ENCODE measurements at places on chromosomes 11 and 22.

DNA sequence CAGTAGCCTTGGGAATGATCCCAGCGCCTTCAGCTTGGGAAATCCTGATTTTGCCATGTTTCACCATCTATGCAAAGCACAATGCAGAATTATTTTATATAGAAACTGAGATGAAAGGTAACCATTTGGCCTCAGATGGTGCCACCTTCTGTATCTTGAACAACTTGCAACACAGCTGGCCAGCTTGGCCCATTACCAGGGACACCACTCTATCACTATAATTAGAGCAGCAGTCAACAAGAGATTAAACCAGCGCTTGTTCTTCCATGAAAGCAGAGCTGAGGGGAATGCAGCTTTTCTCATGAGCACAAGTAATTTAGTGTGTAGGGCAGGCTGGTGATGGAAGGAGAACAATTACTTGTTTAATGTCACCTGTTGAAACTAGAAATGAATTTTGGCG, 6.7 kb upstream of the ZDHHC13 start:
- no peak for DNase-seq

DNA sequence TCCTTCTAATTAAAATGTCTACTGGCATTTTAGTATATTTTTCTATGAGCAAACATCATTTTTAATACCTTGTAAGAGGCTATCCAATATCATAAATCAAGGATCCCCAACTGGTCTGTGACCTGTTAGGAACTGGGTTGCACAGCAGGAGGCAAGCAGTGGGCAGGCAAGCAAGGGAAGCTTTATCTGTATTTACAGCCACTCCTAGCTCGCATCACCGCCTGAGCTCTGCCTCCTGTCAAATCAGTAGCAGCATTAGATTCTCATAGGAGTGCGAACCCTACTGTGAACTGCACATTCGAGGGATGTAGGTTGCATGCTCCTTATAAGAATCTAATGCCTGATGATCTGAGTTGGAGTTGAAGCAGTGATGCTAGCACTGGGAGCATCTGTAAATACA, 70.2 kb upstream of the CREB3L1 start:
- no peak for DNase-seq

DNA sequence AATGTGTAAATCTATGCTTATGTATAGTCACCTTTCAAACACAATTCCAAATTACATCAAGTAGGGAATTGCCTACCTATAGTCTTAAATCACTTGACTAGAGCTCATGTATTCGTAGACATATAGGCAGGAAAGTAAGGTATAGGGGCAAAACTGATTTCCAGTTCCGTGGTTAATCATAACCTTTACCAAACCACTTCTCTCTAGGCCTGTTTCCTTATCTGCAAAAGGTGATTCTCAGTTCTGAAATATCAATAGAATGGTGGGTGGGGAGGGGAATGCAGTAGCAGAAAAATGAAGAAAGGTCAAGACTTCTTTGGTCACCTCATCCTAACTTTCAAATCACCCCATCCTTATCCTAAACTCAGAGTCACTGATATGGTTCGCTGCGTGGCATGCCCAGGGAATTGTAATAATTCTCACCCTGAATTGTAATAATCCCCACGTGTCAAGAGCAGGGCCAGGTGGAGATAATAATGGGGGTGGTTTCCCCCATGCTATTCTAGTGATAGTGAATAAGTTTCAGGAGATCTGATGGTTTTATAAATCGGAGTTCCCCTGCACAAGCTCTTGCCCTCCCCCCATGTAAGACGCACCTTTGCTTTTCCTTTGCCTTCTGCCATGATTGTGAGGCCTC, 1.9 kb upstream of the ANO5 start:
- no peak for DNase-seq

- DNase-seq: no peak
These were observed 78.8 kb upstream of the RCN1 start for GRCh38 chr11:32012049-32012448.

GRCh38 chr22:41334951-41335635, 33.8 kb downstream of the ZC3H7B start:
- no peak for DNase-seq

GRCh38 chr11:111913031-111913861, 712 bp downstream of the HSPB2 start:
- no peak for DNase-seq

DNA sequence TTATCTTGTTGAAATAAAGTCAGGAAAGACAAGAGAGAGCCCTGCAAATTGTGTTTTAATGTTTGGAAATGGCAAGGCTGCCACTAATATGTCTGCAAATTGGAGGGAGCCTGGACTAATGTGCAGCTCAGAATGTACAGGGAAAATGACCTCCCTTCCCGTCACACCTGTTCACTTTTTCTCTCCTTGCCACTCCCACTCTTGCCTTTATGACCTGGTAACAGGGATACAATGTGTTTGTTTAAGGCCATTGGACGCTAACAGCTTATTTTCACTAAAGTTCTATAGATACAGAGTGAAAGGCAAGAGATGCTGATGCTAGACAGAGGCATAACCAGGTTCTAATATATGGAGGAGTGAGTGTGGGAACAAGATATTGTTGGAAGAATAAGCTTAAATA, 203.9 kb downstream of the RAB38 start:
- no peak for DNase-seq

- no peak for DNase-seq
These were observed 86.3 kb downstream of the SNX19 start for GRCh38 chr11:130829920-130830511.

DNA sequence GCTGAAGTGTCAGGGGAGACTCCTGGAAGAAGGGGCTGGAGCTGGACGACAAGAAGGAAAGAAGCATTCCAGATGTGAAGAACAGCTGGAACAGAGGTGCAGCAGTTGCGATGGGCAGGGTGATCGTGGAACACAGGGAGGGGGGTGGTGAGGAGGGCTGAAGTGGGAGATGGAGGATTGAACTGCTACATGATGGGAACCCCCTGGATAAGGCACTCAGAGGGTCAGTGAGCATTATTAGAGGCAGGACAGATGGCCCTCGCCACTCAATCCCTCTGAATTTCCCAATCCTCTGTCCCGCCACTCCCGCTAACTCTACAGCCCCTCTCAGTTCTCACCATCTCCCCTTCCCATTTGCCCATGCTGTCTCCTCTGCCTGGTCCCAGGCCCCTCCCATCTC, 14.0 kb downstream of the SERPINH1 start:
- no peak for DNase-seq

- no peak for DNase-seq
These were observed 257.7 kb upstream of the CCDC90B start for GRCh38 chr11:83543706-83544439.

DNA sequence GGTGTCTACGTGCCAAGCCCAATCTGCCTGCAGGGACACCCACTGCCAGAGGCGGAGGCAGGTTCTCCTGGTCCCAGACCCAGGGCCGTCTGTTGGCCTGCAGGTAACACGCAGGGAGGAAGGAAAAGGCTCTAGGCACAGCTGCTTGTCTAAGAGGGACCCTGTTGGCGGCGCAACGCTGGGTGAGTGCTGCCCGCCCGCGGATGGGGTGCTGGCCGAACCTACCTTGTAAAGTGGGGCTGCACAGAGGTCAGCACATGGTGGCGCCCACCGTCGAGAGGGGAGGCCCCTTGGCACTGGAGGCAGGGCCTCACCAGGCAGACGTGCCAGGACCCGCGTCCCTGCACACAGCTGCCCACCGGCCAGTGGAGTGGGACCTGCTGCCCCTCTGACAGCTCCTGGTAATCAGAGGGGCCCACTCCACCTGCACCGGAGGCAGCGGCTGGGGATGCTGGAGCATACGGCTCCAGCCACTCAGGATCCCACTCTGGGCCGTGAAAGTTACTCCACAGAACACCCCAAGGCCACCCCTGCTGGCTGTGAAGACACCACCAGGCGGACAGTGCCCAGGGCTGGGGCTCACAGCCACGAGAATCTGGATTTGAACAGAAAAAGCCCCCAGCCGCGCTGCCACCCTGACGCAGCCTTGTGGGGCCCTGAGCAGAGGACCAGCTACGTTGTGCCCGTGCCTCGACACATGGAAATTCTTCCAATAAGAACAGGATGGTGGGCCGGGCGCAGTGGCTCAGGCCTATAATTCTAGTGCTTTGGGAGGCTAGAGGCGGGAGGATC, 24.0 kb downstream of the TBX1 start:
- DNase-seq: no peak

- DNase-seq: no peak
These were observed 676.8 kb downstream of the OPCML start for GRCh38 chr11:132855516-132855915.

DNA sequence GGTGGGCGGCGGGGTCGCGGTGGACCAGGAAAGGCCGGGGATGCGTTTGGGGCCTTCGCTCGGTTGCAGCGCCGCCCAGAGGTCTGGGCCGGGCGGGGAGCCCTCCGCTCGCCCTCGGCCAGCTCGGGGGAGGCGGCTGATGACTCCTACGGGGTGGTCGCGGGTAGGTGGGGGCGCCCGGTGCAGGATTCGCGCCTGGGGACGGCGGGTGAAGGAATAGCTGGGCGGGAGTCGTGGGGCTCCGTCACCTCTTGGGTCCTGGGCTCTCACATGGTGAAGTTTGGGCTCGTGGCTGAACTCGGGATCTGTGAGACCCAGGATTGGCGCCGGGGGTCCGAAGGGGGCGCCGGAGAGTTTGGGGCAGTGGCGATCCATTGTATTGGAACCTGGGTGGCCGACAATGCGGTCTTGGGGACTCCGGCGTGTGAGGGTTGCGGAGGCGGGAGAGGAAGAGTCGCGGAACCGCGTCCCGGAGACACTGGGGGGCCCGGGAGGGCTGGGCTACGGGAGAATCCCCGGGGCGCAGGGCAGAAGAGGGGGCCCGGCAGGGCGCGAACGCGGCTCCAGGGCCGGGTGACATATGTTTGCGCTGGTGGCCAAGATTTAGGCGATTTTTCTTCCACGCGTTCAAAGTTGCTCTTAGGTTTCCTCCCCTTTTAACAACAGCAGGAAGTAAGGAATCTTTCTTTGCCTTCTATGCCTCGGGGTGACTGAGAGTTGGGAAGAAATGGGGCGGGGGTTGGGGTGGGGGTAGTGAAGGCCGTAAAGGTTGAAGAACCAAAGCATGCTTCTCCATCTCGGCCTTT, 935 bp downstream of the QSER1 start:
- peak; percentile 56 for DNase-seq

- no peak for DNase-seq
These were observed 313.9 kb downstream of the ST3GAL4 start for GRCh38 chr11:126669416-126669815.

DNA sequence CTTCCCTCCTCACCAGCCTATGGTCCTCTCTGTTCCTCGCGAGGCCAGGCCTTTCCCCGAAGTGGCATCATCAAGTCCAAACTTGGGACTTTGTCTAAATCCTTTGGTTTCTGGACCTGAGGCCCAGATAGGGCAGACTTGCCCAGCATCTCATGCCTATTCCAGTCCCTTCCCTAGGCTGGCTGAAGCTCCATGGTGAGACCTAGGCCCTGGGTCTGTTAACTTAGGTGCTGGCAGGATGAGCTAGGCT, 11.5 kb downstream of the RELA start:
- no peak for DNase-seq

DNA sequence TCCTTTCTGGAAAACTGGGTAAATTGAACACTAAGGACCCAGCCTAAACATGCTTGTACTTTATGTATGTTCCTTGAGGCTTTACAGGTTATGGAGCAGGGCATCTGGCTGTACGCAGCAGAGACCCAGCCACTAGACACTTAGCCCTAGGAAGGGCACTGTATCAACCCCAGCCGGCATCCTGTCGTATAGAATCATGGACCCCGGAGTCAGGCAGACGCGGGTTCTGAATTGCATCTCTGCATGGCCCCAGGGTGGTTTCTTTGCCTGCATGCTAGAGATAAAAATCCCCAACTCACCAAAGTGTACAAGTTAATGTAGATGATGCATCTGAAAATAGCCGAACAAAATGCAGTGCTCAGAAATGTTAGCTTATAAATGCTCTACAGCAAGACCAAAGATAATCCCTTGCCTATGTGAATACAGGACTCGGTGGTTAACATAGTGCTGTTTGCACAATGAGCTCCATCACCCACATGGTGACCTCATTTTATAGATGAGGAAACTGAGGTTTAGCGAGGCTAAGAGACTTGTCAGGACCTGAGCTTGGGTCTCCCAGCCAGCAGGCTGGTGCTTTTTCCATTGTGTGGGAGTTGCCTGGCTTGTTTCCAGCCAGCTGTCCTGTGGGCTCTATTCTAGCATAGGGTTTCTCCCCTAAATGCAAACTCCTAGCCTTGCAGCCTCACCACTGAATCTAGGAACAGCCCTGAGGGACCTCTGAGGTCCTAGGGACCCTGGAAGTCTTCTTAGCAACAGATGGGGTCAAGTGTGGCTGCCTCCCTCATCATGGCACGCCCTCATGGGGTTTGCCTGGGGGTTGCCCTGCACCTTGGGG, 7.3 kb downstream of the CD6 start:
- DNase-seq: peak; percentile 65

- DNase-seq: no peak
These were observed 9.2 kb upstream of the SLC5A12 start for GRCh38 chr11:26731084-26731456.

GRCh38 chr11:12288212-12288930, 89.0 kb upstream of the PARVA start:
- DNase-seq: peak; percentile 54

GRCh38 chr11:124769806-124770774, 8.0 kb upstream of the ESAM start:
- DNase-seq: no peak

DNA sequence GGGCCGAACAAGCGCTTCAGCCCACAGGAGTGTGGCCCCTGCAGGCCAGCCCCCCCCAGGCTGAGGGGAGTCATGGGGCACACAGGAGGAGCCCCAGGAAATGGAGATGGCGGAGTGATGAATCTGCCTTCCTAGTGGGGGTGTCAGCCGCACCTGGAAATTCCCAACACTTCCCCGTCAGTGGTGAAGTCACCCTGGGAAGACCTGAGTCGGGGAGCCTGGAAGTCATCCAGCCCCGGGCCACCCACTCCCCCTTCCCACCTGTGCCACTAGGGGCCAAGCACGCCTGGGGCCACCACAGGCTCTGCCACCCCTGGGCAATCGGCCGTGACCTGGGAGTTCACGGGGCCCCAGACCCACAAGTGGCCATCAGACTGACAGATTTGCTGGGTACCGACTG, 12.6 kb downstream of the WNT7B start:
- no peak for DNase-seq

GRCh38 chr11:5928811-5929210, 13.2 kb upstream of the OR56A3 start:
- DNase-seq: no peak

DNA sequence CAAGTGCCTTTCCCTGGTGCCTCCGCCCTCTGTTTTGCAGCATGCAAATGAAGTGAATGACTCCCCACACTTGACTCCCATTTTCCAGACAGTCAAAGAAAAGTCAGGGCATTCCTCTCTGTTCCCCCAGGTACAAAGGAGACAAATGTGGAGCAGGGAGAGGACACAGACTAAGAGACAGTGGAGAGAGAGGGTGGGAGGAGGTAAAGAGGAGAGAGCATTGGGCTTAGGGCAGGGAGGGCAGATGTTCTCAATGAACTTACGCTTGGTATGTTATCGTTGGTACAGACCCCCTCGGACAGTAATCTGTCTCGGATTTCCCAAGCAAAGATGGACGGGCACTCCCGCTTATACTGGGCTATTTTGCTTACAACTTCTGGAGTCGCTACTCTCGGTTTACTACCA, 9.8 kb downstream of the PAX6 start:
- DNase-seq: no peak

GRCh38 chr22:36377022-36377631, 10.6 kb downstream of the MYH9 start:
- no peak for DNase-seq
